ENCODE measurements at places on chromosomes 6 and 20. TPM values are rescaled to one million over a fixed set of nuclear protein-coding genes. Genes with fewer than 3 reads are reported as not detected.

GRCh38 chr20:24620937-24621519, 151.6 kb downstream of the SYNDIG1 start:
- H3K36me3 ChIP-seq, result no peaks in the 10 kb centered on the region
- H3K27me3 ChIP-seq, result peaks cover 4% of the 10 kb centered on the region
- H3K27ac ChIP-seq, result no peak overlapping the region
- H3K4me3 ChIP-seq, result no peak overlapping the region
- DNase-seq, result no peak
- H3K4me1 ChIP-seq, result no peaks in the 10 kb centered on the region

DNA sequence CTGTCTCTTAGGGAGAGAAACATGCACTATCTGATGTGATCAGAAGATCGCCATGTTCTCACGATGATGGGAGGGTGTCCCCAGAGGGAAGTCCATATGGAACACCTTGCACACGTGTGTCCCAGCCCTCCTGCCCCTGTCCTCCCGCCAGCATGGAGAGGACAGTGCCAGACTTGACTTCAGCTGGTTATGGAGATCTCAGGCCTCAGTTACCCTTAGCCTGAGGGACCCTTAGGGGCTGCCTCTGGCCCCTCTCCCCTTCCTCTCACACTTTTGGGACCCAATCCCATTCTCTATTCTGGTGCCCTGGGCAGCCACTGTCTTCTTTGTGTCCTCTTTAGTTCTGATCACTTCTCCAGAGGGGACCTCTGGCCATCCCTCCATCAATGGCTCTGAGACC, 1.6 kb downstream of the TREML4 start:
- no peak overlapping the region for H3K27ac ChIP-seq
- H3K4me3 ChIP-seq, result no peak overlapping the region
- H3K36me3 ChIP-seq, result no peaks in the 10 kb centered on the region
- H3K4me1 ChIP-seq, result no peaks in the 10 kb centered on the region
- H3K27me3 ChIP-seq, result peaks cover 3% of the 10 kb centered on the region
- no peak for DNase-seq

- H3K27ac ChIP-seq, result no peak within 1 kb of the TSS
- H3K4me3 ChIP-seq, result peak within 1 kb of the TSS; percentile 29
- H3K4me1 ChIP-seq, result no peaks in the 10 kb centered on the region
- DNase-seq, result no peak
- H3K36me3 ChIP-seq, result no peaks in the 10 kb centered on the region
- peaks cover 10% of the 10 kb centered on the region for H3K27me3 ChIP-seq
These were observed at the start of gene DSP for GRCh38 chr6:7541175-7542064. TSS of gene DSP (plus strand) at chr6:7541671. CDS start at chr6:7541916, 245 bp downstream.

DNA sequence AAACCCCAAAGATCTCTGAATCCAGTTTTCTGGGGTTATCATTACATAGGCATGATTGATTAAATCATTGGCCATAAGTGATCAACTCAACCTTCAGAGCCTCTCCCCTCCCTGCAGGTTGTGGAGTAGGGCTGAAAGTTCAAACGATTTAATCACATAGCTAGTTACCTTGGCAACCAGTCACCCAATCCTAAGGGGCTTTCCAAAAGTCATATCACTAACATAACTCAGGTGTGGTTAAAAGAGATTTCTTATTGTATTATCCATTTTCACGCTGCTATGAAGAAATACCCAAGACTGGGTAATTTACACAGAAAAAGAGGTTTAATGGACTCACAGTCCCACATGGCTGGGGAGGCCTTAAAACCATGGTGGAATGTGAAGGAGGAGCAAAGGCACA, 935.1 kb upstream of the SLC35B3 start:
- H3K4me1 ChIP-seq, result no peaks in the 10 kb centered on the region
- no peak for DNase-seq
- no peaks in the 10 kb centered on the region for H3K27me3 ChIP-seq
- H3K36me3 ChIP-seq, result no peaks in the 10 kb centered on the region

DNA sequence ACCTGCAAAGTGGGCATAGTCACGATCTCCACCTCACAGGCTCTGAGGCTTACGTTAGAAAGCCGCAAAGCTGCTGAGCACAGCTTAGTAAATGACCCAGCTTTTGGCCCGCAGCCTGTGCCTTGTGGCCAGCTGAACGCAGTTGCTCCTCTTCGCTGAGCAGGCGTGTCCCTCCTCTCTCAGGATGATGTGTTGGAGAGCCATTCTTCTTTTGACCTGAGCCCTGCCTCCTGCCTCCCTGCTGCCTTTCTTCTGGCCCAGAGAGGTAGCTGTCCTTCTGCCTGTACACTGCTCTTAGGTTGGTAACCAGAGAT, 47.6 kb upstream of the MYL9 start:
- H3K4me1 ChIP-seq, result peaks cover 21% of the 10 kb centered on the region
- no peak overlapping the region for H3K27ac ChIP-seq
- peaks cover 8% of the 10 kb centered on the region for H3K36me3 ChIP-seq
- no peak for DNase-seq
- no peaks in the 10 kb centered on the region for H3K27me3 ChIP-seq

Gene ZNF318
- total RNA-seq, result 27.9 TPM

Gene TP53INP2
- 13.0 TPM for total RNA-seq

GRCh38 chr6:14353798-14354197, 236.2 kb downstream of the CD83 start:
- no peak for DNase-seq
- H3K36me3 ChIP-seq, result no peaks in the 10 kb centered on the region
- no peaks in the 10 kb centered on the region for H3K27me3 ChIP-seq
- no peak overlapping the region for H3K27ac ChIP-seq

Data from GM12878 (cell line).